ENCODE measurements at places on chromosomes 16 and 17. TPM values are rescaled to one million over a fixed set of nuclear protein-coding genes. Genes with fewer than 3 reads are reported as not detected.

Gene KRTAP2-1
- total RNA-seq, result not detected

Gene FNDC8
- total RNA-seq, result not detected

Gene PIP4K2B
- total RNA-seq, result 17.0 TPM

Gene SMIM22
- total RNA-seq, result not detected

Gene CCDC40
- total RNA-seq, result 0.64 TPM

Gene PLA2G10
- not detected for total RNA-seq

Gene CAMKK1
- 4.9 TPM for total RNA-seq

Gene NLRC3
- total RNA-seq, result 50.4 TPM

Gene MEFV
- total RNA-seq, result 0.60 TPM

Gene PLD6
- total RNA-seq, result 7.5 TPM

Gene IGSF6
- total RNA-seq, result 0.77 TPM

DNA sequence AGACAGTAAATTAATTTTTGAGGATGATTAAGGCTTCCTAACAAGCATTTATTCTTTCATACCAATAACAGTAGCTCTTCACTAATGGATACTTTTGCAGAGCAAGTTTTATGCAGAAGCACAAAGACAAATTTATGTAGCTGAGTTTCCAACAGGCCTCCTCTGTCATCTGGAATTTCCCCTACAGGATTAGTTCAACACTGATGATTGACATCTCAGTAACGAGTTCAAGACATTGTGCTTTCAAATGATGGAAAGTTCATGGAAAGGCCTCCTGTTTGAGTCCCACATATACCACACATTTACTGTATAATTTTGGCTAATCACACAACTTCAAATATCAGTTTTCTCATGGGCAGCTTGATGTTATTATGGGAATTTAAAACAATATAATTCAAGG, 40.6 kb downstream of the ABCA10 start:
- no peak for DNase-seq

DNA sequence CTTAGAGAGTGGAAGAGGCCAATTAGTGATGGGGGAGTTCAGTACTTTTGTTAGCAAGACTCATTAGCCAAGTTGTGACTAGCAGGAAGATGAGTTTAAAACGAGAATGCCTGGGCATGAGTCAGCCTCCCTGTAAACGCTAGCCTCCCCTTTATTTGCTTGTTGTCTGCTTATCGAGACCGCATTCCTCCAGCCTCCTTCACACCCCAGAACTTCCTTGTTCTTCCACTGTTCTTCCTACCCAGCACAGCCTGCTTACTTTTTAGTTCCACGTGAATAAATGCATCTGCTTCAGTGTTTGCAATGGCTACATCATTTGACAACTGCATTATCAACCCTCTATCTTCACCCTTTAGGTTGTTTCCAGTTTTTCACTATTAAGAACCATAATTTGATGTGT, 20.2 kb upstream of the OR3A1 start:
- DNase-seq, result no peak

GRCh38 chr16:86010680-86011141, 111.7 kb downstream of the IRF8 start:
- no peak for DNase-seq

GRCh38 chr17:57471868-57472368, 215.6 kb downstream of the MSI2 start:
- DNase-seq, result no peak

DNA sequence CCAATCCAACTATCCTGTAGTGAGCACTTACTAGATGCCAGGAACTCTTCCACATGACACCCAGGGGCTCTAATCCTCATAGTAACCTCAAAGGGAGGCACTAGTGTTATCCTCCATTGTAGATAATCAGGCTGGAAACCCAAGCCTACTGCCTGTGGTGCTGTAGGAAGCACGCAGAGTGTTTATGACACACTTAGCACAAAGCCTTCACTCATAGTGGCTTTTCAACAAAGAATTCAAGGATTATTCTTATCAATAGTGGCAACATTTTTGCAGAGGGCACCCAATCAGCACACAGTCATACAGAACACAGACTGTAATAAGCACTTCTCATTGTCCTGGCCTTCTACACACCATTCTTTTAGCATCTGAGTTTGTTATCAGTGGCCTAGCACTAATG, 18.5 kb upstream of the SOX9 start:
- no peak for DNase-seq

GRCh38 chr17:20925091-20925490, 117.7 kb downstream of the USP22 start:
- DNase-seq, result no peak

- DNase-seq, result no peak
These were observed 223.9 kb downstream of the TANC2 start for GRCh38 chr17:63189930-63190329.

DNA sequence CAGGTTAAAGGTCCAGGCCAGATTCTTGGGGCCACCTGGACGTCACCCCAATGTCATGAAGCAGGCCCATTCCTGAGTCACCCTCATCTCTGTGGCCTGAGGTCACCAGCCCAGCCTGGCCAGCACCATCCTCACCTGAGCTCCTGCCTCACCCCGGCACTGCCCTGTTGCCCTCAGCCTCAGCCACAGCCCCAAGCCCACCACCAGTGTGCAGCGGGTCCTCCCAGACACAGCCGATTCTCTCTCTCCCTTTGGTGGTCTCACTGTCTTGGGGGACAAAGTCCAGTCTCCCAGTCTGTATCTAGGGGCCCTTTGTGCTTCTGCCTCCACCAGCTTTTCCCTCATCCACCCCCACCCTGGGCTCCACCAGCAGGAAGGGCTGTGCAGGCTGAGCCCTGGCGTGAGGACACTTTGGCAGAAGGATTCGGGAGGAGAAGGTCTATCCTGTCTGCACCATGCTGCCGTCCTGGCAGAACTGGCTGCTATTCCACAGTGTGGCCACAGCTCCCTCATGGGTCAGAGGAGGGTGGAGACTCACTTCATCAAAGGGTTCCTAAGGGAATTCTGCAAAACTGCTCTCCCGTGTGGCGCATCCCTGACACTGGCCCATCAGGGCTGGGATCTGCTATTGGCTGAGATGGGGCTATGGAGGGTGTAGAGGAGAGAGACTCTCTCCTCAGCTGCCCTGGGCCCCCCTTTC, 64.3 kb downstream of the PRMT7 start:
- DNase-seq, result no peak

GRCh38 chr16:29007730-29008593, 23.1 kb downstream of the LAT start:
- DNase-seq, result peak; percentile 71

GRCh38 chr16:4433914-4434787, 8.5 kb downstream of the DNAJA3 start:
- no peak for DNase-seq

- no peak for DNase-seq
These were observed 258.8 kb upstream of the ASIC2 start for GRCh38 chr17:33551911-33552310.

DNA sequence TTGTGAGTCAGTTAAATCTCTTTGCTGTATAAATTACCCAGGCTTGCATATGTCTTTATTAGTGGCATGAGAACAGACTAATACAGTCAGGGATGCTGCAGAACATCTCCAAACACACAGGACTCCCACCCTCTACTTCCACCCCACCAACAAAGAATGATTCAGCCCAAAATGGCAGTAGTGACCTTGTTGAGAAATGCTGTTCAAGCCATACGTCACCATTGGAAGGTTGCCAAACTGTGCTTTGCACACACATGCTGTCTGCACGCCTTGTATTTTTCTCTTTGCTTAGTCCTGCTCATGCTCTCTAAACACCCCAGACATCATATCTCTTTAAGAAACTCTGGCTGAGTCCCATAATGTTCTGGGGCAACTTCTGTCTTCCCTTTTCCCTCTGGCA, 589.6 kb downstream of the WWOX start:
- no peak for DNase-seq
